ENCODE measurements at places on chromosomes 6 and 20.
A peak's percentile ranks its signal among the peaks of the same experiment; 100 is the strongest.

DNA sequence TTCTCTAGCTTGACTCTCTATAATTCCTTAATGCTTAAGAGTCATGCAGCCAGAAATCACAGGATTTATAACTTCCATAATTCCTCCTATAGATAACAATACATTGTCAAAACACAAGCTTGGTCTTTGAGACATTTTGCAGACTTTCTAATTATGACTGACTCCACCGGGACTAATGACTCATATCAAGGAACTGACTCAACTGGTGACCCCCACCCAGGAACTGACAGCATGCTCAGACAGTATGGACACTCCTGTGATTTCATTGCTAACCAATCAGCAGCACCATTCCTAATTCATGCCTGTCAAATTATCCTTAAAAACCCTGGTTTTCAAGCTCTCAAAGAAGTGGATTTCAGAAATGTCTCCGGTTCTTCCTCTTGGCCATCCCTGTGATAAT lies 670.5 kb upstream of the IMPG1 start:
- no peak for DNase-seq

- DNase-seq = no peak
Observed at GRCh38 chr6:26284537-26285142, 80.4 kb upstream of the BTN3A2 start.

DNA sequence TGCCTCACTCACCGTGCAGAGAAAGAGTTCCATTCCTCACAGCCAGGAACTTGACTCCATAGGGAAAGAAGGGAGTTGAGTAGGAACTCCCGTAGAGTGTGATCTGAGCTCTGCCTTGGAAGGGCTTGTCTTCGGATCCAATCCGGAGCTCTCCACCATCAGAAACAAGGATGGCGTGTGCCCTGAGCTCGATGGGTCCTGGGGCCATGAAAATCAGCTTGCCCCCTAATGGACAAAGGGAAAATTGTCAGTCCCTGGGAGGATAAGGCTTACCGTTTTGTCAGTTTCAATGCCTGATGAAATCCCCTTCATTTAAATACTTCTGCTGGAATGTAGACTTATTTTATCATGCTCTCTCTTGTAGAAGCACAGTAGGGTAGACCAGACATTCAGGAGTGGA lies 153.3 kb downstream of the PKHD1 start:
- no peak for DNase-seq

DNA sequence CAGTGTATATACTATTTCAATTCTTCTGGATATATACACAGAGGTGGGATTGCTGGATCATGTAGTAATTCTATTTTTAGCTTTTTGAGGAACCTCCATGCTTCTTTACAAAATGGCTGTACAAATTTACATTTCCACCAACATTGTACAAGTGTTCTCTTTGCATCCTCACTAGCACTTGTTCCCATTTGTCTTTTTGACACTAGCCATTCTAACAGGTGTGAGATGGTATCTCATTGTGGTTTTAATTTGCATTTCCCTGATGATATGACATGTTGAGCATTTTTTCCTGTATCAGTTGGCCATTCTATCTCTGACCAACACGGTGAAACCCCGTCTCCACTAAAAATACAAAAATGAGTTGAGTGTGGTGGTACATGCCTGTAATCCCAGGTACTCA lies 68.1 kb upstream of the PMEPA1 start:
- DNase-seq = no peak

- DNase-seq = no peak
Observed at GRCh38 chr20:20520776-20521175, 152.9 kb downstream of the INSM1 start.

DNA sequence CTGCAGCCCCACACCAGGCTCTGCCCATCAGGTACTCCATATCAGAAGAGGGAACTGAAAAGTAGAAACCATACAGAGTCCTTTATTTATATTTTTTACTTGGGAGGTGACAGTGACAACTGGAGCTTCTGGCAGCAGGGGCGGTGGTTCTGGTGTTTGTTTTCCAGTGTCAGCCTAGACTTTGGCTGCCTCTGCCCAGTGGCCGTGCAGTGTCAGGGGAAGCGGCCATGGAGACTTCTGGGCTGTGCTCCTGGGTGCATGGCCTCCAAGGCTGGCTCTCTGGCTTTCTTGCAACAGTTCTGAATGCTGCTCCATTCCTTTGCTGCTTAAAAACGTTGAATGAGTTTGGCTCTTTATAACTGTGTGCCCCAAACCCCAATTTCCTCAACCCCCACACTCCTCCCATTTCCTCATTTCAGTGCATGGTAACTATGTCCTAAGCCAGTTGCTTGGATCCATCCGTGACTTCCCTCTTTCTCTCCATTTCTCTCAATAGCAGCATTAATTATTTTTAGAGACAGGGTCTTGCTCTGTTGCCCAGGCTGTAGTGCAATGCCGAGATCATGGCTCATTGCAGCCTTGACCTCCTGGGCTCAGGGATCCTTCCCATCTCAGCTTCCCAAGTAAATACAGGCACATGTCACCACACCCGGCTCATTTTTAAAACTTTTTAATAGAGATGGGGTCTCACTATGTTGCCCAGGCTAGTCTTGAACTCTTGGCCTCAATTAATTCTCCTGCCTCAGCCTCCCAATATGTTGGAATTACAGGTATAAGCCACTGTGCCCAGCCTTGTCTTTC lies 141.1 kb upstream of the SGK1 start:
- DNase-seq = no peak

DNA sequence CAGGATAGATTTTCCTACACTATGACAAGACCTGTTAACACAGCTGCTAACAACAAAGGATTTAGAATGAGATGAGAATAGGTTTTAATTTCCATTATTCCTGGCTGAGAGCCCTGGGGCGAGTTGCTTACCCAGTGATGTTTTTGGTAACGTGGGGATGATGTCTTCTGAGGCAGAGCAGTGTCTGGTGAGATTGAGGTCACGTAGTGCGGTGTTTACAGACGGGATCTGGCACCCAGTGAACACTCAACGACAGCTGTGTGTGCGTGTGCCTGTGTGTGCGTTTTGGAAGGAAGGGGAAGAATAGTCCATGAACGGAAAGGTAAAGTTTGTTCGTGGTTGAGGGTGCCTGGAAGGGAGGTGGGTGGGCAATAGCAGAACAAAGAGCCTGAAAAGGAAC lies 384.7 kb downstream of the C6orf118 start:
- no peak for DNase-seq

GRCh38 chr6:24270011-24270410 lies 87.8 kb downstream of the DCDC2 start:
- no peak for DNase-seq

GRCh38 chr20:17699931-17700351 lies at the start of gene BANF2:
Gene BANF2 (plus strand): TSS chr20:17699966. CDS start chr20:17725026, 25,060 bp downstream.
- DNase-seq = no peak

- no peak for DNase-seq
Observed at GRCh38 chr6:22784601-22785410, 215.4 kb downstream of the HDGFL1 start.

DNA sequence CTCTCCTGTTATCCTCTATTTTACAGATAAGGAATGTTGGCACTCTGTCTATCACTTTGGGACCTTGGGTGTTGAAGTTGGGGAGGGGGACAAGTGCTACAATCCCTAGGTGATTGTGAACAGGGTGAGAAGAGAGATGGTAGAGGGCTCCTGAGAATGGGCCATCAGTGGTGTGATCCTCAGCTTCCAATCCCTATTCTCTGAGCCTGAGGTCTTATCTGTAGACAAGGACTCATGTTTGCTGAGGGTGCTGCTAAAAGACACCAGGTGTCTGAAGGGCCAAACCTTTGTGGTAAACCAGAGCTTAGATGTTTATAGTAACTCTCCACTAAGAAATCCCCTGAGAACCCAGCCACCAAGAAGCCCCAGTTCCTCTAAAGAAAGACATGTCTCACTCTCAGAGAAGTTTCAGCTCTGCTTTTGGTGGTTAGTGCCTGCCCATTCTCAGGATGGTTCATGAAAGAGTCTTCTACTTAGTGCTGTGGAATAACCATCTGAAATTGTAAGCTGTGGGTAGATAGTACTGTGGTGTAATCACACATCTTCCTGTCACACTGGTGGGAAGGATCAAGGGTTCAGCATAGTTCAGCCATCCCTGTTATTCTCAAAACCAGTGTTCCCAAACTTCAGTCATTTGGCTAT lies 58.2 kb upstream of the IL20RA start:
- no peak for DNase-seq

DNA sequence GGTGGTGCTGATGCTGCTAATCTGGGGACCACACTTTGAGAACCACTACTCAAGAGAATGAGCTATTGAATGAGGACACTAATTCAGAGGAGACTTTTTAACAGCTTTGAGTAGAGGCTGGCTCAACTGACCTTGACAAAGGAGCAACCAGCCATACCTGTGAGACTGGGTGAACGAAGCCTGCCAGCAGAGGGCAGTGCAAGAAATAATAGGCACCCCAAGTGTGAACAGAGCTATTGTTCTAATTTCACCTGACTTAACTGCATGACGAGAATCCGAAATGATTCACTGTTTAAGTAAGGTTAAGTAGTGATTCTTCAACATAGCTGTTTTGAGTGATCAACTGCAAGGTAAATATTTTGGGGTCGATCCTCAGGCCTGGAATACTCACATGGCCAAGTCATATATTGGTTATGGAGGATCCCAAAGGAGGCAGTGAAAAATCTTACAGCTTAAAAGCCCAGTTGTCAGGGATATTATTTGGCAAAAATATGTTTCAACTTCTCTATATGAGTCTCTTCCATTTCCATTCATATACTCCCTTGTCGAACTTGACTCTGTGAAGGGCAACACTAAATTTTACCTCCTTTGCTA lies 550.5 kb upstream of the MARCKS start:
- DNase-seq = peak; percentile 5

DNA sequence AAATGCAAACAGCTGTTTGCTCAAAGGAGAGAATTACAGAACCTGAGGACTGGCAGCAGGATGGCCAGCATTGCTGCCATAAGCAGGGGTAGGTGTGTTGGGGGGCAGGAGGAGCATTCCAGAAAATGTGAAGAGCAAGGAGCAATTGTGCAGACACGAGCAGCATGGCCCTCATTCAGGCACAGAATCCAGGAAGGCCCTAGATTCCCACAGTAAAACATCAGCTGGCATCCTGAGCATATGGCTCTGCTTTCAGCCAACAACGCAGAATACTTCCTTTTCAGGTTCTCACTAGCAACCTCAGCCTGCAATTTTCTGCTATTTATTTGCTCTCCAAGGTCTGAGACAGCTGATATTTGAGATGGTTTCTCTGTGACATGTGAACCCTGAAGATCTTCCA lies 243.4 kb upstream of the POU3F2 start:
- DNase-seq = no peak

GRCh38 chr6:137881522-137881886 lies 14.4 kb downstream of the TNFAIP3 start:
- DNase-seq = no peak

DNA sequence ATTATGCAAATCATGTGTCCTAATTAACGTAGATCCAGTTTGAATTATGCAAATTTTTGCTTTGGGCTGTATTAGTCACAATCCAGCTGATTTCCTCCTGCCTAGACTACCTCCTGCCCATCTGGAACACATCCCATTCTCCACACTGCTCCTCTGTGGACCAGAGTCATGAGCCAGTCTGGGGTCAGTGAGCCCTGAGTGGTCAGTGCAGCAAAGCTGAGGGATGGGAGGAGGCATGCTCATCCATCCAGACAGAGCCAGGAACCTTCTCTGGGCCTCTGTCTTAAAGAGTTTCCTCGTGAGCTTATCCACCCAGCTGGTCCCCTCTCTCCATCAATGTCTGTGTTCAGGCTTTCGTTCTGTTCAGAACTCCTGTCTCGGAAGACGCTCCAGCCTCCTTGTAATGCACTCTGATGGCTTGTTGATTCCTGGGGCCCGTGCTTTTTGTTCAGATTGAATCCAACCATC lies 747.8 kb downstream of the PTPRT start:
- DNase-seq = no peak

All from HTR-8/SVneo (cell line).